ENCODE measurements at places on chromosomes 7 and 10.

DNA sequence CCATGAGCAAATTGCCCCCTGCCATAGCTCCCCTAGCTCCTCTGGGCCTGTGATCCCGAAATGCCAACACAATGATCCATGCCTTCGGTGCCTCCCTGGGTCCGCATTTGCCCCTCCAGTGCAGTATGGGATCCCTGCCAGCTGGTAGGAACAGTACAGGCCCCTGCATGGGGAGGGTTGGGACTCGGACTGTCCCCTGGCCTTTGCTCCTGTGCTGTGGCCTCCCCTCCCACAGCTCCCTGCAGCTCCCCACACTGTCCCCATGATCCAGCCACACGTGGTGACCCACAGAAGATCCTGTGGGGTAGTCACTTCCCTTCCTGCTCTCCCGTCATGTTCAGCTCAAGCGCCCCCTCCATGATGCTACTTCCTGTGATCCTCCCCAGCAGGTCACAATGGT lies 140.3 kb downstream of the MAPK8 start:
- DNase-seq, result peak; percentile 58

DNA sequence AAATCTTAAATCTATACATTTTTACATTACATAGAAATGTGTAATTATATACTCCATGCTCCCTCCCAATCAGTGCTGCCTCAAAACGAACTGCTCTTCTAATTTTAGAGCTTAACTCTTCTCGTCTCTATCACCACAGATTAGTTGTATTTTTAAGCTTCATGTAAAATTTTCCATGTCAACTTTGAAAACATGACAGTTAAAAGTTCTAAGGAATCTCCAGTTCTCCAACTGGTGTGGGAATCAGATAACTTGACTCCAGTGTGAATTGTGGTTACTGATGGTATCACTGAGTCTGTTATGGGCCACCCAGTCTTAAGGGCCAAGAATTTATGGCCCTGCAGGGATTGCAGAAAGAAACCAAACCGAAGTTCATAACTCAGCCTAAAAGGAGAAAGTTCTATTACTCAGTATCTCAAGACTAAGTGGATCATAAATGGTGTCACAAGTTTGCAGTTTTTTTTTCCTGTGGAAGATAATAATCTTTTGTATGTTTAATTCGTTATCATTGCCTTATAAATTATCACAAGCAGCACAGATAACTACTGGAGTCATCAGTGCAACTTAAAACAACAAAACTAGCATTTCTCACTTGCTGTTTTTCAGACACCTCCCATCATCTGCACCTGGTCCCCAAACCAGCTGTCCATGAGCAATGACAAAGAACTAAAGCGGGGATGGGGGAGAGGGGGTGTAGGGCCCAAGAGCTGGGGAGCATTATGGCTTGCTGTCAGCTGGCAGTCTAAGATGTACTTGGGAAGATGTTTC lies 31.5 kb upstream of the KMT2E start:
- DNase-seq, result no peak

DNA sequence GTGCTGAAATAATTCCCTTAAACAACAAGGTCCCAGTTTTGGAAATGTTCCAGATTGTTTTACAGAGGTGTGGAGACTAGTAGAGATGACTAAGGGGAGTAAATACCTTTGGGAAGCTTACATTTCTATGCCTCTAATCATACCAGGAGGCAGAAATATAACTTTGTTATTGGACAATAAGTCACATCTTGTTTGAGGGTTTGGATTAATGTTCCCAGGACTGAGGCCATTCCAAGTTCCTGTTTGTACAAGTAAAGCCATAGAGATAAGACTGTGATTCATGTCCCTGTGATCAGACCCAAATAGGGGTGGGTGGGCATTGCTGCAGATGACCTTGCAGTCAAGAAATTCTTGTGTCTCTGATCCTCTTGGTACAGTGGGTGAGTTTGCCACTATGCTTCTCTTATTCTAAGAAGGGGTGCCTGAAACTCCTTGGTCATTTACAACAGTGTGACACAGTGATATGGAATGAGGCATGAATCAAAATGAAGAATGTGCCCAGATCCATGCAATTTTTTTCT lies 508.3 kb downstream of the SORCS3 start:
- DNase-seq, result no peak

- no peak for DNase-seq
These were observed 175.9 kb downstream of the ZMYND11 start for GRCh38 chr10:310976-311639.

DNA sequence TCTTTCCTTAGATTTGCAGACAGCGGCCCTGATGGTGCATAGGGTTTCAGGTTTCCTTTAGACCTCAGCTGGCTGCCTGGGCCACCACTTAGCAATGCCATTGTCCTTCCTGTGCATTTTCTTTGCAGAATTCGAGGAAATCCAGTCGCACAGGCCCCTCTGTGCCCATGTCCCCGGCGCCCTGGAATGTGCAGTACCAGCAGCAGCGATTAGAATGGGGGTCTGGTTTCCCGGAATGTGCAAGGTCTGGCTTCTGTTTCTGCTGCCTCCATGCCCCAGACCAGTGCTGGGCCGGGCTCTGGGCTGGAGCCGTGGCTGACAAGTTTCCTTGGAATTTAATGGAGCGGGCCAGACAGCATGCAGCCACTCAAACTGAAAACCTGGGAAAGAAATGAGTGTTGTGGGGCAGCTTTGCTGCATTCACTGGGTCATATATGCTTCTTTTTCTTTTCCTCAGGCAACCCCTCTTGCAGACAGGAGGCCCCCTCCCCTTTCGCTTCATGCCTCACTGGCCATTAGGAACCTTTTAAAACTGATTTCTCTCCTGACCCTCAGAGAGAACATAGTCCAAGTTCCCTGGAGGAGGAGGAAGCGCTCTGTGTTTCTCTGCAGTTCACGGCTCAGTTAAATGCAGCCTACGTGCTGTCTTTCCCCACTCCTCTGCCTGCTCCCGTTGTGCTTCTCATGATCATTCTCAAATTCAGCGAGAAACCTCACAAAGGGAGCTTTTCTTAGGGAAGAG lies 14.4 kb downstream of the HTRA1 start:
- DNase-seq, result no peak

- DNase-seq, result no peak
These were observed 22.2 kb downstream of the TMEM120A start for GRCh38 chr7:75971961-75972763.

GRCh38 chr10:125235093-125236069 lies 75.0 kb upstream of the CTBP2 start:
- no peak for DNase-seq

DNA sequence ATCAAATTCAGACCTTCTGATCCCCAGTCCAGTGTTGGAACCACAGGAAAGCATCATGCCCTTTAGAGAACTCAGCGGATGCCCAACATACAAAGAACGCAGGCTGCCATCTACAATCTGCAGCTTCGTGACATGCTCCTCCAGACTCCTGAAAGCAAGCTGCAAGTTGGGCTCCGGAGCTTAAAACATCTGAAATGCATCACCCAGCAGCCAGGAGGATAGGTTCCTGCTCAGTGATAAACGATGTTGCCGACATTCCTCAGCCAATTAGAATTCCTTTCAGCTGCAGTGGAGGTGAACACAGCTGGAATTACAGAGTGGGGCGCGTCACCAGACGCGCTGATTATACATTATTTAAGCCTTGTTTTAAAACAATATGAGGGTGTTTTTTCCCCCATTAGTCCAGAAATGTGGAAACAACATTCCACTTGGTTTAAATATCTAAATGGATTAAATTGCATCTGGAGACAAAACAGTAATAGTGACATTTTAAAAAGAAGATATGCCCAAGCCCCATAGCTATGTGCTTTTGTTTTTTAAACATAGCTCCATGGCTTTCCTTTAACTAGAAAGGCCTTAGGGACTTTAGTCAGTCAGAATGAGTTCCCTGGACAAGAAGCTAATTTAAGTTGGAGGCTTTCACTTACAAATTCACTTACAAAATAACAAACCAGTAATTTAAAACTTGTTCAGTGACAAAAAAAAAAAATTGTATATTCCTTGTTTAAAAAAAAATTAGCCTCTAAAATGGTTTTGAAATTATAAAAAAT lies 6.3 kb downstream of the SMURF1 start:
- no peak for DNase-seq

GRCh38 chr7:123460616-123461015 lies 73.8 kb downstream of the IQUB start:
- DNase-seq, result no peak

- peak; percentile 30 for DNase-seq
These were observed 563.2 kb downstream of the DNAJB6 start for GRCh38 chr7:157900011-157900410.

GRCh38 chr10:23075672-23076071 lies 19.7 kb upstream of the MSRB2 start:
- DNase-seq, result no peak

DNA sequence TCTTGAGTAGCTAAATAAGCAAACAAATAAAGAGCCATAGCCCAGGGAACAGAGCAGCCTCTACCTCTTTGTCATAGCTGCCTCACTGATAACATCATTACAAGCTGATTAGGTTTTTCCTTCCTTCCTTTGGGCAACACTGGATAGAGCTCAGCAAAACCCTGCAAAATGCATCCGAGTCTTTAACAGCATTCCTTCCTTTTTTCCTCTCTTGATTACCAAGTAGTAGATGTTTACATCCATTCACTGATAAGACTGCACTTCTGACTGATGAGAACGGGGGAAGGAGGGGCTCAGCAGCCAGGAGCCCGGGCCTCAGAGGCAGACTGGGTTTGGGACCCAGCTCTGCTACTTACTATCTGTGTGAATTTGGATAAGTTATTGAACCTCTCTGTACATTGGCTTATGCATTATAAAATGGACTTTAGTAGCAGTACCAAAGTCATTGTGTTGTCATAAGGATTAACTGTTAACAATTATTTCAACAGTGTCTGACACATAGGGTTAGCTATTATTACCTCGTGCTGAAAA lies 214.2 kb downstream of the ANK3 start:
- no peak for DNase-seq

- no peak for DNase-seq
These were observed 283.9 kb downstream of the PLXDC2 start for GRCh38 chr10:20100171-20100570.

- DNase-seq, result no peak
These were observed 54.9 kb upstream of the RHOBTB1 start for GRCh38 chr10:60998932-60999331.

- no peak for DNase-seq
These were observed 20.1 kb downstream of the TES start for GRCh38 chr7:116230191-116231005.

DNA sequence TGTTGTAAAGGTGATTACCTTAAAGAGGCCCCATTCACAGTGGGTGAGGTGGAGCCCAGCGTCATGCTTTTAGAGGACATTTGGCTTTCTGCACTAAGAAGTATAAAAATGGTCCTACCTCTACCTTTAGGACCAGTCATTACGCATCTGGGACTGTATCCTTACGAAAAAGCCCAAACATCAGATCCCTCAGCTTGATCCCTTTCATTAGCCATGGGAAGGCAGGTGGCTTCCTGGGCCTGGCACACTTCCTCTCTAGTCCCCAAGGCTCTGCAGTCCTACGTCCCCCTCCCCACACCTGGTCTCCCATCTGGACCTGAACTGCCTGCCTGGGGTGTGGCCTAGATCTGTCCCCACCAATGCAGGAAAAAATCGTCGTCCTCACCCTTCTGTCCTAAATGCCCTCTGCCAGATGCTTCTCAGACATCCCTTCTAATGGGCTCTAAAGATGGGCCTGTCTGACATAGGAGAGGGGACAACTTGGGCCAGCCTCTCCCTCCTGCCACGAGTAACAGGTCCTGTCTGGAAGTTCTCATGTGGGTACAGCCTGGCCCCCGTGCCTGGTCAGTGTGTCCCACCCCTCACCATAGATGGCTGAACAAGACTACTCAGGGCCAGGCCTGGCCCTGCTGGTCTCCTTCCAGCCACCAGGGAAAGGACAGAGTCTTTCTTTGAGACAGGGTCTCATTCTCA lies 11.8 kb upstream of the SLC18A3 start:
- peak; percentile 53 for DNase-seq

- DNase-seq, result no peak
These were observed 19.7 kb upstream of the RPEL1 start for GRCh38 chr10:103225939-103226338.

GRCh38 chr7:79244482-79244881 lies 209.0 kb downstream of the MAGI2 start:
- DNase-seq, result no peak

- DNase-seq, result no peak
These were observed 97.2 kb downstream of the FRMD4A start for GRCh38 chr10:14233566-14233965.

- DNase-seq, result no peak
These were observed 31.1 kb upstream of the RHEB start for GRCh38 chr7:151550656-151551286.

DNA sequence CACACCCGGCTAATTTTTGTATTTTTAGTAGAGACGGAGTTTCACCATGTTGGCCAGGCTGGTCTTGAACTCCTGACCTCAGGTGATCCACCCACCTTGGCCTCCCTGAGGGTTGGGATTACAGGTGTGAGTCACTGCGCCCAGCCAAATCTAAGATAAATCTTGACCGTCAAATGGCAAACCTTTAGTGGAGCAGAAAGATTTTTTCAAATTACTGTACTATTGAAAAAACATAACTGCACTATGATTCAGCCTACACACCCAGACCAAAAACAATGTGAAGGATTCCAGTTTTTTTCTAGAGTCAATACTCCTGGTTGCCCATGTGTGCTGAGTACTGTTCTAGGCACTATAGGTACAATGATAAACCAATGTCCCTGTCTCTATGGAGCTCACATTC lies 33.9 kb upstream of the SVIL start:
- DNase-seq, result no peak

- DNase-seq, result no peak
These were observed 794.9 kb downstream of the TNS3 start for GRCh38 chr7:46786995-46787394.

- no peak for DNase-seq
These were observed 1241.7 kb downstream of the GATA3 start for GRCh38 chr10:9296190-9296589.

GRCh38 chr10:80459047-80459865 lies 5.1 kb downstream of the TSPAN14 start:
- peak; percentile 84 for DNase-seq

DNA sequence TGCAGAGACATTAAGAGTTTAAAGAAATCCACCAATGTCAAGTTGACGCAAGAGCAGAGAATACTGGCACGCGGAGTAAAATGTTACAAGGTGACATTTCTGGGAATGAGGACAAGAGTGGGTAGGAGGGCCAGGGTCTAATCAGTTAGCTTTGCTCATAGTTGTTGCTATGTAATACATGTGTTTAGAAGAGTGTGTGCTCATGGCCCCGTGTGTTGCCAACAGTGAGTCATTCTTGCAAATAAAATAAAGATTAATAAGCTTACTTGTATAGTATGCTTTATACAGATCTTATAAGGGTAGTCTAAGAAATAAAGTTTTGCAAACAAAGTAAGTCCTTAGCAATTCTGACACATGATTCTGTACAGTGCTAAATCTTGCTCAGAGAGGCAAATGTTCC lies 64.5 kb downstream of the DNMBP start:
- no peak for DNase-seq

GRCh38 chr7:72503644-72504043 lies 91.5 kb upstream of the CALN1 start:
- no peak for DNase-seq

- DNase-seq, result no peak
These were observed 29.1 kb downstream of the ZNF680 start for GRCh38 chr7:64533756-64534155.

DNA sequence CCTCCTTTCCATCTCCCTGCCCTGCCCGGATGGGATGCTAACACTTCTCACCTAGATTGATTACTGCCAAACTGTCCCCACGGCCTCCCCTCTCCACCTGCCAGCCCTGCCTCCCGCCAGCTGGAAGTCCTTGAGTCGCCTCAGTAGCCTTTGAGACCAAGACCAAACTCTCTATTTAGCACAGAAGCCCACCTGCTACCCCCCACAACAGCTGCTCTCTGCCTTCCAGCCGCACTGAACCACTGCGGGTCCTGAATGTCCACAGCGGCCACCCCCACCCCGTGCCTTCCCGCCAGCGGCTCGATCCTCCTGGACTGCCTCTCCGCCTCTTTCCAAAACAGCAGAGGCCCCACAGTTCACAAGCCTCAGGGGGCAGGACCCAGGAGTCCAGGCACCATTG lies 39.0 kb downstream of the FKBP6 start:
- DNase-seq, result no peak

All from activated effector memory CD4-positive, alpha-beta T cell treated with anti-CD3 and anti-CD28 coated beads, Interleukin-2, amount 50 U/mL, for 16 hours (primary cell).